Activated CD4-positive, alpha-beta T cell treated with anti-CD3 and anti-CD28 coated beads, Interleukin-2, amount 10 ng/mL, durations not matched to agents 7 days and 5 days (primary cell): ENCODE measurements at places on chromosomes 1 and 21.
A peak's percentile ranks its signal among the peaks of the same experiment; 100 is the strongest.

- DNase-seq, result no peak
Observed at GRCh38 chr21:21845901-21846300, 847.7 kb downstream of the NCAM2 start.

DNA sequence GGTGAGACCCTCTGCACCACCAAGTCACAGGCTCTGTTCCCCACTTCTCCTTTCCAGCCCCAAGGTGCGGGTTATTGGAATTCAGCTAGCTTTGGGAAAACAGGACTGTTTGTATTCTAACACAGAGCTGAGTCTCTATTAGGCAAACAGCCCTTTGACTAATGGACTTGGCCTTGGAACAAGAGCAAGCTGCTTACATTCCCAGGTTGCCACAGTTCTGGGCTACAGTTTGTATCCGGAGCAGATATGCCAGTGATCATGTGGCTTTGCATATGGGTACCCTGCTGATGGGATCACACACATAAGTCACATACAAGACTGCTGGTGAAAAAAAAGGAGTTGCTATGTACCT lies 110.5 kb upstream of the COA6 start:
- no peak for DNase-seq

GRCh38 chr1:7680207-7680954 lies 90.7 kb upstream of the VAMP3 start:
- peak; percentile 17 for DNase-seq

DNA sequence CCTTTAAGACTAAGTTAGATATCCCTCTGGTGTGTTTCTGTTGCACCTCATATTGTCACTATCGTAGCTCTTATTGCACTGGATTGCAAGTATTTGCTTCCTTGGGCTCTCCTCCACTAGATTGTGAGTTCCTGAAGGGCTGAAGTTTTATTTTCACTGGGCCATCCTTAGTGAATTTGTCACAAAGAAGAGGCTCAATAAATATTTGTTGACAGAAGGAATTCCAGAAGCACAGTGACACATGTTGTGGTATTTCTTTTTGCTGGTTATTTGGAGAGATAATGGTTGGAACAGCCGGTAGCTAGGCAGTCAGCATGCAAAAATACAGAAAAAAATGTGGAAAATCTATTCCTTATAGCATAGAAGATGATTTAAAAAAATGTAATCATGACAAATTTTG lies 129.9 kb upstream of the ZRANB2 start:
- DNase-seq, result no peak

DNA sequence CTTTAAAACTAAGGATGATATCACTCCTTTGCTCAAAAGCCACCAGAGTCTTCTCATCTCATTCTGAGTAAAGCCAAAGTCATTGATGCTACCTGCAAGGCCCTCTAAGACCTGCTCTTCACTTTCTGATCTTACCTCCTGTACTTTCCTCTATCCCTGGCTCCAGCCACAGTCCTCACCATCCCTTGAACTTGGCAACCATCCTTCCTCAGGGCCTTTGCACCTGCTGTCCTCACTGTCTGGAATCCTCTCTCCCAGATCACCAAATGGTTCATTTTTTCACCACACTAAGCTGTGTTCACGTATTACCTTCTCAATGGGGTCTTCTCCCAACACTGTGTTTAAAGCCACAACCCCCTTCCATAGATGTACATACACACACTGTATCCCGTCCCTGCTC lies 4.3 kb upstream of the PHLDA3 start:
- DNase-seq, result no peak

DNA sequence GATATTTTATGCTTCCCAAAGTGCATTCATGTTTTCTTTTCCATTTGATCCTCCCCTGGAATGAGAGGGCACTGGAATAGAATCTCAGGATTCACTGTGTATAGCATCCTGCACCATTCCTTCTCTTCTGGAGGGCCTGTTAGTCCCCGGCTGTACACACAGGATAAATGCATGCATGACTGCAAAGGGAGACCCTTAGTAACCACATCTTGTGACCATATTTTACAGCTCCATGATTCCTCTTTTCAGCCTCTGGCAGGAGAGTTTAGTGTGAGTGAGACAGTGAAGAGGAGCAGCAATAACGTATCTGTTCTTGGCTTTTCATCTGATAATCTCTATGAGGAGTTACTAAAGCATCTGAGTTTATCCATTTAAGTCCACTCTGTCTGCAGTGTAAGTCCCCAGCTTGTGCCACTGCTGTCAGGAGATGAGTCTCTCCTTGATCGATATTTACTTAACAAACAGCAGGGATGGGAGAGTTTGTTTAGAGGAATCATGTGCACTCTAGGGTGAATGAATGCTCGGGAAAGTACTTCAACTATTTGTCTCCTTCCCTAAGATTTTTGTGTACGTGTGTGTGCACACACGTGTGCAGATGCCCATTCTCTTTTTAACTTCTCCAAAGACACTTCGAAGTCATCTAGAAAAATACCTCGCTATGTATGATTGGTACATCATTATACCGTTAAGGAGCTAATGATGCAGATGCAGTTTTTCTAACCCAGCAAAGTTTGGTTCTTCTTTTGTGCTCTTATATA lies 41.1 kb downstream of the PROX1 start:
- no peak for DNase-seq

DNA sequence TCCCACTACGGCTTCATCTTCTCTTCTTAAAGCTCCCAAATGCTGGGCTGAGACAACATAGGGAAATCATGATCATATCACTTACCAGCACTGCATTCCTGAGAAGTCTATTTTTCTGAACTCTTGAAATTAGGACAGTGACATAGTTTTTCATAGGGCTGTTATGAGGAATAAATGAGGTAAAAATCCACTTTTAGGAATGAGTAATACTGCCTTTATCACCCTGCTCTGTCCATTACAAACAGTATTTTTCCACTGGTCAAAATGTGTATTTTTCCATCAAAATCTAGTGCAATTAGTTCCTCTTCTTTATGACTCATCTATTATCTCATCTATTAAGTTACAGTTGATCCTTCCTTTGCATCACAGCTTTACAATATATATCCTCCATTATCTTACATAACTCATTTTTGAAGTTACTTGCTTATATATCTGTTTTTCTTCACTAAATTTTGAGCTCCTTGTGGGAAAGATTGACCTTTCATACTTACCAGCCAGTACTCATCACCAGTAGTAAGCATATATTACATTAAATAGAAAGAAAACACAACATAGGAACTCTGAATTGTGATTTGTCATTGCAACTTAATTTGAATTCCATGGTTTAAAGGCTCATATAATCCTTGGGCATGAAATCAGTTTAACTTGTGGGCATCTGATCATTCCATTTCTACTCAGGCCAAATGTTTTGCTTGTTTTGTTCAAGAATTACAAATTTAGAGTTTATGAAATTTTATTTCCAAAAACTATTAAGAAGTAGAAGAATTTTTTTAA lies 37.1 kb downstream of the PRRX1 start:
- DNase-seq, result no peak

DNA sequence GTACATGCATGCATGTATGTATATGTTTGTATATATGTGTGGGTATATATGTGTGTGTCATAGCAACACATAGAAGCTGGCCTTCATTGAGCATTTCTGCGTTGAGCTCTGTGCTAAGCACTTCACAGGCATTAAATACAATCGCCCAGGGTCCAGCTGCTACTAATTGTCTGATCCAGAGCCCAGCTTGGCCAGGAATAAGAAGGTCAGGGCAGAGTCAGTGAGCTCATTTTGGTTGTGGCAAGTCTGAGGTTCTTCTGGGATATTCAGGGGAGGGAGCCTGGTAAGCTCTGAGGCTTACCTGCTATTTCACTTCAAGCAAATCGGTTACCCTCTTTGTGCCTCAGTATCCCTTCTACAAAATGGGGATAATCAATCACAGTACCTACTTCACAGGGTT lies 59.6 kb downstream of the FOXO6 start:
- no peak for DNase-seq

DNA sequence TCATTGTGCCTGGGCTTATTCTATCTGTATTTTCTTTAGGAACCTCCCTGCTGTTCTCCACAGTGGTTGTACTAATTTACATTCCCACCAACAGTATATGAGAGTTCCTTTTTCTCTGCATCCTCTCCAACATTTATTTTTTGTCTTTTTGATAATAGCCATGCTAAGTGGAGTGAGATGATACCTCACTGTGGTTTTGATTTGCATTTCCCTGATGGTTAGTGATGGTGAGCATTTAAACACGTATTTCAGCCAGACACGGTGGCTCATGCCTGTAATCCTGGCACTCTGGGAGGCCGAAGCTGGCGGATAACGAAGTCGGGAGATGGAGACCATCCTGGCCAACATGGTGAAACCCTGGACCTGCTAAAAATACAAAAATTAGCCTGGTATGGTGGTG lies 57.9 kb downstream of the SLAMF6 start:
- no peak for DNase-seq

DNA sequence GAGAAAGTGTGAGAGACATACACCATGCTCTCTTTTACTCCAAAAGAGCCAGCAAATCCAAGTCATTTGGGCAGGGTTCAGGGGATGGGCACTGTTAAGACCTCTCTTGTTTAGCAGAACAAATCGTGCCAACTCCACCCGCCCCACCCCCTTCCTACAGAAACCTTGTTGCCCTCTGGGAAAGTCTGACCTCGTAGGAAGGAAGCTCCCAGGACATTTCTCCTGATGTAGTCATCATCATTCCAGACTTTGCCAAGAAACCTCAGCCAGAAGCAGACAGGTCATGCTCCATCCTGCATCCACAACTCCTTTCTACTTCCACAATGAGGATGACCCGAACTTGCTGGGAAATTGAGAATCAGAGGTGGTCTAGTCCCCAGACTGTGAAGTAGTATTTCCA lies 57.7 kb downstream of the UBE2T start:
- no peak for DNase-seq

DNA sequence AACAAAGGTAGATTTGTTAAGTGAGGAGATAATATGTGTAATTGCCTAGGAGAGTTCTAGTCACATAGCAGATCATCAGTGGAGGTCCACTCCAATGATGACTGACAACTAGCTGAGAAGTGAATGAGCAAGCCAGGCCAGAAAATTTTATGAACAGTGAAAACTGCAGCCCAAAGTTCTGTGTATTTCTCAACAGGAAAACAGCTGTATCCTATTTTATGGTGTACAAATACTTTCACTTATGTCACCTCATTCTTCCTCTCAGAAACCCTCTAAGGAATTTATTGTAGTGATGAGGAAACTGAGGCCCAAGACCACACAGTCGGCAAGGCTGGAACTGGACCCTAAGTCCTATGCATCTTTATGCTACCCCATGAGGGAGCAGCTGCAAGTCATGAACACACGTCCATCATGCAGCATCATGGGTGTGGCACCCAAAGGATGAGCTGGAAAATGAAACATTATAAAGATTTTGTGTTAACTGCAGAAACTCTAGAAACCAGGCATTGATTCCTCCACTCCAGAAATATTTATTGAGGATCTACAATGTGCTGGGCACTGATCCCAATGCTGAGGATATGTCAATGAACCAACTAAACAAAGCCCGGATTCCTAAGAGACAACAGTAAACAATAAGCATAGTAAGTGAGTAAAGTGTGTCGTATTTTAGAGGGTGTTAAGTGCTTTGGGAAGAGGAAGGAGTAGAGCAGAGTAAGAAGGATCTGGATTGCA lies 99.5 kb upstream of the DUSP10 start:
- DNase-seq, result no peak

- DNase-seq, result no peak
Observed at GRCh38 chr1:14940285-14940870, 213.2 kb upstream of the TMEM51 start.

- DNase-seq, result no peak
Observed at GRCh38 chr1:64917328-64917861, 49.0 kb downstream of the JAK1 start.

DNA sequence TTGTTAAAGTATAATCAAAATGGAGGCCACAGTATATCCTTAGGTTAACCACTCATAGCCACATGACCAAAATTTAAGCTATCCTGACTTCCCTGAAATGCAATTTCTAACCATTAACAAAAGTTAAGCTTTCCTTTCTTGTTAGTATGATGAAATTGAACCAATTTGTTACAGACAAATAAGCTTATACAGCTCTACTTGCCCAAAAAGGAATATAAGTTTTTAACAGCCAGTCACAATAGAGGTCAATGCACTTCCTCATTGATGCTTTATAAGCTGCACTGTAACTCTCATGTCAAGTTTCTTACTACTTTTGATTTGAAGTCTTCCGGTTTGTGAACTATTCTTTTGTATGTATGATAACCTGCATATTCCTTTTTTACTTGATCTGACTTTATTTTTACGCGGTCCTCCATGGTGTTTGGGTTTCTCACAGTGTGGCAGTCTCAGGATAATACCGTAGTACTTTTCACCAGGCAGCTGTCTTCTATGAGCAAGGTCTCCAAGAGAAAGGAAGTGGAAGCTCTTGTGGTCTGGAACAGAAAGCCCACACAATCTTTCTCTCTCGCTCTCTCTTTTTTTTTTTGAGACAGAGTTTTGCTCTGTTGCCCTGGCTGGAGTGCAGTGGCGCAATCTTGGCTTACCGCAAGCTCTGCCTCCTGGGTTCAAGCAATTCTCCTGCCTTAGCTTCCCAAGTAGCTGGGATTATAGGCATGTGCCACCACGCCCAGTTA lies 331.6 kb downstream of the SRGAP2C start:
- DNase-seq, result peak; percentile 63

- DNase-seq, result peak; percentile 12
Observed at GRCh38 chr21:38114717-38115333, 142.0 kb upstream of the KCNJ15 start.

- DNase-seq, result no peak
Observed at GRCh38 chr1:55195521-55196233, 19.5 kb downstream of the USP24 start.

DNA sequence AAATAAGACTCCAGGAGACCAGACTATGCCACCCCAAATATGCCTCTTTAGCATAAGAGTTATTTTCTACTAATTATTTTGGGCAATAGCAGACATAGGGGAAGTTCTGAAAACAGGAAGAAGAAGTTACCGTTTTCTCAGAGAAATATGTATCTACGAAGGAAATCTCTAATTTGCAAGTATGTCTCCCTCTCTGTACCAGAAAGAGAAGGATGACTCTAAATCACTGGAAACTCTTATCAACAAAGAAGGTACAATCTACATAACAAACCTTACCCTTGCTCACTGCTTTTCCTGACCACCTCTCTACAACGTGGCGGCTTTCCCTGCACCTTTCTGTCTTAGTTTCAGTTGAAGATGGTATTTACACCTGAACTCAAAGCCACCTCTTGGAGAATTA lies 49.0 kb downstream of the OMA1 start:
- DNase-seq, result no peak

DNA sequence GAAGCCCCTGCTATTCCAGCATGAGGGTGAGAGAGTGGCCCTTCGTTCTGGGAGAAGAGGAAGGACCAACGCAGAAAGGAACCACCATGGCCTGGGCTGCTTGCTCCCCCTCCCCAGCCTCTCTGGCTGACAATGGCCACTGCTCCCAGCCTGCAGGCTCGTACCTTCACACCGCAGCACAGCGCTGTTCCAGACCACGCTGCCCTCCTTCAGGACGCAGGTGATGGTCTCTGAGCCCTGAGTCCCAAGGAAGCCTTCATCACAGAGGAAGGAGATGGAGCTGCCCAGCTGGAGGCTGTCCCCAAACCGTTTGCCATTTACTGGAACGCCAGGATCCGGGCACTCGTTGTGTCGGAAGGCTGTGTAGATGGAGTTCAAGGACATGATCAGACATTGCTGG lies 124.9 kb upstream of the HMGB4 start:
- no peak for DNase-seq

GRCh38 chr1:204880906-204881305 lies 10.2 kb downstream of the NFASC start:
- no peak for DNase-seq
